Activated T-cell treated with anti-CD3 and anti-CD28 coated beads, Interleukin-2, amount 50 U/mL, for 4 hours (primary cell): ENCODE measurements at places on chromosomes 5 and 9. TPM values are rescaled to one million over a fixed set of nuclear protein-coding genes. Genes with fewer than 3 reads are reported as not detected.

- no peak for DNase-seq
Observed at GRCh38 chr5:76230711-76231285, 147.6 kb downstream of the SV2C start.

- DNase-seq, result peak; percentile 56
Observed at GRCh38 chr5:150411245-150411979, 1.3 kb downstream of the CD74 start.

GRCh38 chr5:67773411-67774266, 441.9 kb upstream of the PIK3R1 start:
- no peak for DNase-seq

- no peak for DNase-seq
Observed at GRCh38 chr5:76766746-76767145, 50.8 kb downstream of the F2R start.

GRCh38 chr5:965604-966344, 42.8 kb upstream of the NKD2 start:
- DNase-seq, result no peak

- no peak for DNase-seq
Observed at GRCh38 chr9:94613003-94613402, 19.4 kb upstream of the FBP2 start.

The TRIM36 gene
- not detected for total RNA-seq
